ENCODE measurements at places on chromosomes 4 and X. TPM values are rescaled to one million over a fixed set of nuclear protein-coding genes. Genes with fewer than 3 reads are reported as not detected.
A peak's percentile ranks its signal among the peaks of the same experiment; 100 is the strongest.

DNA sequence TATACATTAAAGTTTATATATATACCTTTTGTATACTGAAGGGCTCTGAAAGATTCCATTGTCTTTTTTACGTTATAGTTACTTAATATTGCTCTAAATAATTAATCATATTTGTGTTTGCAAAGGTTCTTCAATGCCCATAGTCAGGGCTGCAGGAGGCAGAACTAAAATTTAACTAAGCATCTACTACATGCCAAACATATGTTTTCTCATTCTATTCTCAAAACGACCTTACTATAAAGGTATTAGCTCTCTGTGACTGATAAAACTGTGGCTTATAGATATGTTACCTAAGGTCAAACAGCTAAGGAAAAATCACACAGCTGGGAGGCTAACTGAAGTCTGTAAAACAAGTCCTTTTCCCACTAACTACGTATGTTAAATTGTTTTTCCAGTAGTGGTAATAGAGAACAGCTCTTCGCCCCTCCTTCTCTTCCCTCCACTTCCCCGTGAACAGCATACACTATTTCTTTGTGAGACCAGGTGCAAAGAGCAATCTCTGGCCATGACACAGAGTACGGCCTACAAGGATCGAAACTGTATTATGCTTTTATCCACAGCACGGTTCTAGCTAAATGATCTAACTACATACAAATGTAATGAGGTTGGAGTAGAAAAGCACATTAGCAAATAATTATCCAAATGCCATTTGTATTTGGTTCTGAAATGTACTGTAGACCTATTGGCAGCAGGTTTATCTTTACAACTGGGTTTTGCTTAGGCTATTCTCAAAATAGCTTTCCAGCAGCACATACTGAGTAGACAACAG lies 1.7 kb downstream of the CNOT6L start:
- no peak for DNase-seq

DNA sequence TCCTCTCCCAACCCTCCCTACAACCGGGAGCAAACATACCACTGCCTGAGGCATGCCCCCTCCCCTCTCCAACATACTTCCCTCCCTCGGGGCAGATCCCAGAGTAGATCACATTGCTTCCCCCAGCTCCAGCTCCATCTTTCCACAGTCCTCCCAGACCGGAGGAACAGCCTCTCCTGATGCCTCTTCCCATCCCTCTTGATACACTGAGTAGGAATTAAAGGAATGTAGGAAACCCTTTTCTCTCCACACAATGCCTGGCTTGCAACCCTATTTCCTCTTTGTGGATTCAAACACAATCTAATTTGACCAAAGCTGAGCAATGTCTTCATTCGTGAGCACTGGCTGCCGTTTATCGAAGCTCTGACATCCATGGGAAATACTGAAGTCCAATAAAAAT lies 339.8 kb downstream of the BCOR start:
- DNase-seq = no peak

GRCh38 chrX:45849261-45849862 lies 648.7 kb upstream of the DIPK2B start:
- DNase-seq = peak; percentile 36

DNA sequence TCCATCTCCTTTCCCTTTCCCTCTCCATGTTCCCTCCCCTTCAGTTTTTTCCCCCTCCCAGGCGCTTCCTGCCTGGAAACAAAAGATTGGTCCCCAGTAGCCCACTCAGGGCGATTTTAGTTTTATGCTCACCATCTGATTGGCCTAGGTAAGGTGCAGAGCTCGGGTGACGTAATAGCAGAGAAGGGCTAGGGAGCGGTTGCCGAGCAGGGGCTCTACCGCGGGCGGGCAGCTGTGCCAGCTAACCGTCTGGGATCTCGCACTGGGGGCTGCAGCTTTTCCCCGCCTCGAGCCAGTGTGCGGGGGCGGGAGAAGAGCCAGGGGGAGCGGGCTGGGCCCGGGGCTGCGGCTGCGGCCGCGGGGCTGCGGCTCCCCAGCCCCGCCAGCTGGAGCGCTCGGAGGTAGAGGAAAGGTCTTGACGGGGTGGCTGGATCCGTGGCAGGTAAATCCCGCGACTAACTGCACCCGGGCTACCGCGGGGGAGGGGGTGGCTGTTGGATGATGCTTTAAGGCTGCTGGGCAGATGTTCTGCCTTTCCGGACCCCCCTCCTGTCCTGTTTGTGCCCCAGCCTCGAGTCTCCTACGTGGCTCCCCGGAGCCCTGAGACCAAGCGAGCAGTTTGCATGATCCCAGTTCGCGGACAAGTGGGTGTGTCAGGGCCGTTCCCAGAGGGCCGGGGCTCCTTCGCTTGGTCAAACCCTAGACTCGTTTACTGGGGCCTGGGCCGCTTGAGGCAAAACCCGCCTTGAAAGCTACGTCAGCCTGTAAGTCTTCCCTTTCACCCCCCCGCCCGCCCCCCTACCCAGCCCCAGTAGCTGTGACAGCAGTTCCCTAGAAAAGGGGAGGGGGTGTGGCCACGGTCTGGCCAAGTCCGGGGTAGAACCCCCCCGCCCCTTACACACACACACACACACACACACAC lies at the start of gene PAK3:
TSS of gene PAK3 (plus strand) at position 218 of the 922 bp plus-strand sequence. CDS start 26,913 bp downstream, outside the sequence.
- peak; percentile 12 for DNase-seq

DNA sequence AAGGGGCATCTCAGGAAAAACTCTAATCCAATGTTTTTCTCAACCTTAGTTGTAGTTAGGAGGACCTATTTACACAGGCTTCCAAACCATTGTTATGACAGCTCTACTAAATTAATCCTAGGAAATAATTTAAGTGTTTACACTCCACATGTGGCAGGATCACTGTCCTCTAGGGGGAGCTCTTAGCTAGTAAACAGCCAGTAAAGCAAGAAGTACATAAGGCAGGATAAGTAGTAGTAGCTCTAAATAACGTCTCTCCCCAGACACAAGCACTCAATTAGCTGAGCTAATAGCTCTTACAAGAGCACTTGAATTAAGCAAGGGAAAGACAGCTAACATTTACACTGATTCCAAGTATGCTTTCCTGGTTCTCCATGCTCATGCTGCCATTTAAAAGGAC lies 37.3 kb downstream of the NUDT11 start:
- peak; percentile 24 for DNase-seq

- DNase-seq = no peak
Measured at GRCh38 chrX:150366951-150367545, 3.9 kb downstream of the MAMLD1 start.

GRCh38 chr4:48315728-48316630 lies 25.4 kb upstream of the SLAIN2 start:
- DNase-seq = peak; percentile 11

DNA sequence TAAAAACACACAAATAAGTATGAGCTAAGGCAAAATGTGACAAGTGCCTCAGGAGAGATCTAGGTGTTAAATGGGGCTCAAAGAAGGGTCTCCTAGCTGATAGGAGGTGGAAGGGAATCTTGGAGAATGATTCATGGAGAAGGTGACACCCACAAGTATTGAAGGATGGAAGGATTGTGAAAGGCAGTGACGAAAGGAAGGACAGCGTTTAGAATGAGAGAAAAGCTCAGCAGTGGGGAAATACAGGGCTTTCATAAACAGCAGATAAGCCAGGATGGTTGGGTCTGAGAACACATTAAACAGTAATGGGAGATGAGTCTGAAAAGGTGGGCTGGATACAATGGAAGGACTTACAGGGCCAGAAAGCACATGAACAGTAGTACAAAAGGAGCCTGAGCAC lies 11.5 kb downstream of the ANXA5 start:
- no peak for DNase-seq

- no peak for DNase-seq
Measured at GRCh38 chr4:104248726-104249125, 246.0 kb downstream of the CXXC4 start.

DNA sequence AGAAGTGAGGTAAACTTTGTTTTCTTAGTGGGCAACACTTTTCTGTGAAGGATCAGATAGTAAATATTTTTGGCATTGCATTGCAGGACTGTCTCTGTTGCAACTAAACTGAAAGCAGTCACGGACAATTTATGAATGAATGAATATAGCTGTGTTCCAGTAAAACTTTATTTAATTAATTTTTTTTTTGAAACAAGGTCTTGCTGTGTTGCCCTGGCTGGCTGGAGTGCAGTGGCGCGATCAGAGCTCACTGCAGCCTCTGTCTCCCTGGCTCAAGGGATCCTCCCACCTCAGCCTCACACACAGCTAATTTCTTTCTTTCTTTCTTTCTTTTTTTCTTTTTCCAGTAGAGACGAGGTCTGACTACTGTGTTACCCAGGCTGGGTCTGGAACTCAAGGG lies 15.8 kb downstream of the RBM10 start:
- no peak for DNase-seq

- no peak for DNase-seq
Measured at GRCh38 chr4:110905367-110905766, 282.5 kb upstream of the PITX2 start.

GRCh38 chr4:87002682-87003043 lies 67.9 kb downstream of the AFF1 start:
- no peak for DNase-seq

DNA sequence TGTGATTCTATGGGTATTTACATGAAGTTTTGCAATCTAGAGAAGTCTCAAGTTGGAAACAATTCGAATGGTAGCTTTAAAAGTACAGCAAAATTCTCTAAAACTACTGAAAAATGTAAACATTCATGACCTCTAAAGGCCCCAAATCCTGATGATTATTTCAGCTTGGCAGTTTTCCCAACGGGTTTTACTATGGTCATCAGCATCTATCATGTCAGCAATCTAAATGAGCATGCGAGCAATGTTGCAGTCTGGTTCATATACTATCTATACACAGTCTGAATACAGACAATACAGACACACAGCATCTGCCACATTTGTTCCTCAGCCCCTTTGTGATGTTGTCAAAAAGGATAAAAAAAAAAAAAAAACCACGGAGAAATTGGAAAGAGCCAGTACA lies 790.3 kb upstream of the HTR2C start:
- no peak for DNase-seq

- DNase-seq = no peak
Measured at GRCh38 chr4:15043226-15043625, 40.9 kb downstream of the CPEB2 start.

DNA sequence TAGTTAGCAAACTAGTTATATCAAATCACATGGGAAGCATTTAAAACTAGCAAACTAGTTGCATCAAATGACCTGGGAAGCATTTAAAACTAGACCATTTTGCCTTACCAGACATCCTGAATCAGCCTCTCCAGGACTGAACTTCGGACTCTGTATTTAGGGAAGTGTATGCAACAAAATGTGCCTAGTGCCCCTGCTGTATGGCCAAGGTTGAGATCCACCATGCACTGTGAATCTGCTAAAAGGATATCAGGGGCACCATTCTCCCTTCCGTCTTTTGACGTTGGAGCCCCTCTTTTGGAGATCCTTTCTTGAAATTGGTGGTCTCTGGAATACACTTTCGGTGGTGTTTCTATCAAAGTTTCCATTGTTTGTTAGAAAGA lies 49.5 kb downstream of the CCNI start:
- no peak for DNase-seq

GRCh38 chr4:173527103-173527891 lies 2.7 kb downstream of the HAND2 start:
- DNase-seq = no peak

DNA sequence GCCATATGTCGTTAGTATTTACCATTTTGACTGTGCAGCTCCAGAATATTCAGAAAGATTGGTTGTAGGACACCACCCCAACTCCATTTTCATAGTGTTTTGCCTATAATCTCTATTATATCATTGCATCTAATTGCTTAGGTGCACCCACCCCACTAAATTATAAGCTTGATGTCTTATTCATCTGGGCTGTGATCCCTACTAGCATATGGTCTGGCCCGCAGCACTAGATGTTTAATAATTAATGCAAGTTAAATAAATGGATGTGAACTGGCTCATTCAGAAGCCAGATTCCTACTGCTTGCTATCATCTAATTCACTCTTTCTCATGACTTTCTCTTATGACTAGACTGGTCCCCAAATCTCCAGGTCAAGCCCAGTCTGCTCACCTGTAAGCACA lies 143.5 kb downstream of the RELL1 start:
- DNase-seq = no peak

DNA sequence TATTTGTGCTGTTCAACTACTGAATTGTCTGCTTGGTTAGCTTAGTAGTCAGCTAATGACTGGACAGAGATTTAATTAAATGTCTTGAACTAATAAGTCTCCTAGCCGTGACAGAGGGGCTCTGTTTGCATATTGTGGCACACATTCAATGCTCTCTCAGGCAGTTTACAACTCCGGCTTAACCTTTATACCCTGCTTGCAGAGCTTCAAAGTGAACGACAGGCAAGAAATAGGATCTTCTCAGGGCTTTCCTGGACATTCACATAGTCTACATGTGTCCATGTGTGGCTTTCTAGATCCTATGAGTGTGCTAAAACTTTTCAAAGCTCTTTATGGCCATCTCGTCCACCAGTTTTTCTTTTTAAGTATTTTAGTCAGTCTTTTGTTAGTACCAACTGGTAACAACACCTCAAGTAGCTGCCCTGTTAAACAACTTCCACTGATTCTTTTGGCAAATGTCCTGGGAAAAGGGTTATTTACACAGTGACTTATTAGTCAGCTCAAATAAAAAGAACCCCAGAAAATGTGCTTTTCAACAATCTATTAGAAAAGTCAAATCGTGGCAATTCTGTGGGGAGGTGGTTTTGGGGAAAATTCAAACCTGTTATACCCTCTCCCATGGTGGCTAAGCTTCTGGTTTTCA lies 28.6 kb downstream of the OR13H1 start:
- no peak for DNase-seq

DNA sequence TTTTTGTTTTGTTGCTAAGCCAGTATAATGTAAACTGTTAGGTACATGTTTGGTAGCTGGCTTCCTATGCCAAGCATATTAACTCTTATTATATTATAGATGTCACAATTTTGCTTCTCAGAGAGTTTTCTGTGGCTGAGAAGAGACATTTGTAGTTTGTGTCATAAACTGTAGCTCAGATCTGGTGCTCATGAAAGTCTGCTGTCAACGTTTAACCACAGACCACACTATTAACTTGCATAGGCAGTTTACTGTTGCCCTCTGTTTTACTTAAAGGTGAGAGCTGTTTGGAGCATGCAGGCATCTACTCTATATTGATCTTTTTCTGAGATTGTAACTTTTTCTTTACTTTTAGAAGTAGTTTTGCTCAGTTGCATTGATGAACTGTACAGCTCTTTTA lies 166.8 kb downstream of the TLL1 start:
- DNase-seq = no peak

- no peak for DNase-seq
Measured at GRCh38 chrX:150936556-150936955, 38.1 kb upstream of the CD99L2 start.

DNA sequence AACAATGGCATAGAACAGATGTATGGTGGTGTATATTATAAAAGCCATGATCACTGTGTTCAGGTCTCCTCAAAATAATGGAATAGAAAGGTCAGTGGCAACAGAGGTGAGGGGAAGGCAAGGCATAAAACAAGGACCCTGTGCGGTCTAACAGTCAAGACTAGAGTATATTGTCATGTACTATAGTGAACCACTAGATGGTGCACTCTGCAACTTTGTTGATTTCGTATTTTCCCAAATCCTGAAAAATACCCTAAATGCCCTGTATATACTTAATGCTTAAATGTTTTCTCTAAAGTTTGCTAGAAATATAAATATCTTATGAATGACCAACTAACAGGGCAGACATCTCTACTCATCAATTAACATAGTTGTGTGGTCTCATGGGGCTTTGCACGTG lies 453.0 kb downstream of the PCDH11X start:
- DNase-seq = no peak

Gene SMR3B
- total RNA-seq = not detected

Gene CAPN6
- 0.09 TPM for total RNA-seq

Gene PAGE2B
- not detected for total RNA-seq

Gene TIMM17B
- 96.8 TPM for total RNA-seq

Gene STAP1
- not detected for total RNA-seq

Gene GAGE2A
- not detected for total RNA-seq

Gene FRMD7
- not detected for total RNA-seq

Gene GPR173
- 0.68 TPM for total RNA-seq

Gene SPACA5
- not detected for total RNA-seq

Gene GPRIN3
- total RNA-seq = 7.6 TPM

Gene EOLA2
- 47.3 TPM for total RNA-seq

Data from Calu3 (cell line).